Activated T-helper 2 cell treated with anti-CD3 and anti-CD28 coated beads, Interferon-gamma antibody, Interleukin-2, Interleukin-4, amounts not matched to agents 10 μg/mL and 5 μg/mL and 100 μg/mL, durations not matched to agents 14 hours and 24 hours and 36 hours (primary cell): ENCODE measurements at places on chromosomes 2 and 18. TPM values are rescaled to one million over a fixed set of nuclear protein-coding genes. Genes with fewer than 3 reads are reported as not detected.
A peak's percentile ranks its signal among the peaks of the same experiment; 100 is the strongest.

Gene ATOH8
- 0.07 and 0.11 TPM in 2 replicates for total RNA-seq

Gene IL36G
- total RNA-seq: not detected in 2 replicates

Gene BMP10
- total RNA-seq: not detected in 2 replicates

Gene KIF5C
- total RNA-seq: 12.9 and 17.3 TPM in 2 replicates

DNA sequence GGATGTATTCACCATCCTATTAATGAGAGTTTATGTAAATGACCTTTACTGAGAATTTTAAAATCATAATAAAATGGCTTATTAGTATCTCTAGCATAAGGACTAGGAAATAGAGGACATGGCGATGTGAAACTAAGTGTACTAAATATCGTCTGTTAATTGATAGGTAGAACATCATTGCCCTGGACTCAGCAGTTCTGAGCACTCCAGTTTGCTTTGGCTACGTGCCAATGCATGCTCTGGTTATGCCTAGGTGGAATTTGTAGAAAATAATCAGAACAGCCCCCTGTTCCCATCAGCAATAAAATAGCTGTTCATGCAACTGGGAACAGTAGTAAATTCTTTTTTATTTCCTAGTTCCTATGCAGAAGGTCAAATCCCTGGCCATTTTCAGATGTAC lies 247.8 kb downstream of the DOK6 start:
- DNase-seq: no peak

GRCh38 chr18:77119851-77120491 lies 12.6 kb downstream of the MBP start:
- DNase-seq: no peak

DNA sequence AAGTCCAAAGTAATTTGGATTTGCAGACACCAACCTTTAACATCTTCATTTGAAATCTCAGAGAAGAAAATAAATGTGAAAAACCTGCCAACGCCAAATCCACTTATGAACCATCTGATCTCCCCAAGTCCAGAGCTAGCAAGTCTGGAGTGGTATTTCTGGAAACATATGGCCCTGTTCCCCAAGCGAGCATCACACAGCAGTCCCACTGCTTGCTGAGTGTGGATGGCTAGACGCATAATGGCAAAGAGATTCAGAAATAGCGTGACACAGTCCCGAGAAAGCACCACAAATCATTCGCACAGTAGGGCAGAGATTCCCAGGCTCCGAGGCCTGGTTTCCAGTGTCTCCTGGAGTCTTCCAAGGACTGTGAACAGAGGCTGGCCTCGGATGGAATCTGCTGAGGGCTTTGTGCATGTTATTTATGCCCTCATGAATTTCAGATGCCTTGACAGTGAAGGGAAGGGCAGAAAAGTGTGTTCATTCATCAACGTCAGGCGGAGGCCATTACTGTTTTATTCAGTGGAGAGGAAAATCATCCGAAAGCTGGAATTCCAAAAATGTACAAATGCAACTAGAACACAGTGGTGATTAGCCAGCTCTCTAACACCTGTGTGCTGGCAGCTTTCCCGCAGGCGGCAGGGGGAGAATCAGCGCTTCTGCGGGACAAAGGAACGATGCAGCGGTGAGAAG lies 417.0 kb downstream of the EIPR1 start:
- DNase-seq: no peak

- no peak for DNase-seq
These were observed 273.5 kb downstream of the RNF144A start for GRCh38 chr2:7190587-7191324.

GRCh38 chr18:58438161-58438957 lies 190.5 kb downstream of the ALPK2 start:
- DNase-seq: no peak

GRCh38 chr2:74334931-74335333 lies 8.3 kb downstream of the SLC4A5 start:
- peak; percentile 56 for DNase-seq

DNA sequence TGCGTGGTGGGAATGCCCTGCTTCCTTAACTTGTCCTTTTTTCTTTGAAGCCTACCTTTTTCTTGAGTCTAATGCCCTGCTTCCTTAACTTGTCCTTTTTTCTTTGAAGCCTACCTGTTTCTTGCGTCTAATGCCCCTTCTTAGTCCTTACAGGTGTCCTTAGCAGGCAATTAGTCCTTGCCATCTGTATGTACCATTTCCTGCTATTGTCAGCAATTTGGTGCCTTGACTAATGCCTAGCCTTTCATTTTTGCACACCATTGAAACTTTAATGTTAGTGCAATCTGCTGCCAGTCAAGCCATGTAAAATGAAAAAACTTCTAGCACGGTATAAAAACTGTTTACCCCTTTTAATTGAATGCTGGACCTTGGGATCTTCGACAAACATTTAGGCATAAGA lies 4.3 kb downstream of the KDM3A start:
- DNase-seq: no peak

GRCh38 chr2:218244204-218244603 lies 16.6 kb upstream of the GPBAR1 start:
- DNase-seq: no peak

DNA sequence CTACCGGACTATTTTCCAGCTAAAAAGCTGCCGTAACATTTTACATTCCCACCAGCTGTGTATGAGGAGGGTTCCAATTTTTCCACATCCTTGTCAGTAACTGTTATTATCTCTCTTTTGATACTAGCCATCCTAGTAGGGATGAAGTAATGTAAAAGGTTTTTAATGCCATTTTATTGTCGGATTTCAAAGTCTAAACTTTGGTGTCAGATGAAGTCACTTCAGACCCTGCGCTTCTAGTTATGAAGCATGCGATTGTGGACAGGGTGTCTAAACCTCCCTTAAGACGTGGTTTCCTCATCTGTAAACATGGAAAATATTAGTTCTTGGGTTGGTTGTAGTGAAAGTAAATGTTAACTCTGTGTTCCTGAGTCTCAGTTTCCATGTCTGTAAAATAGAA lies 4.7 kb downstream of the DGKD start:
- no peak for DNase-seq
